ENCODE measurements at places on chromosomes 5 and 9.

GRCh38 chr5:151820271-151820670 lies 48.5 kb downstream of the G3BP1 start:
- no peak for DNase-seq

GRCh38 chr5:110702704-110703103 lies 23.8 kb downstream of the TMEM232 start:
- DNase-seq, result no peak

DNA sequence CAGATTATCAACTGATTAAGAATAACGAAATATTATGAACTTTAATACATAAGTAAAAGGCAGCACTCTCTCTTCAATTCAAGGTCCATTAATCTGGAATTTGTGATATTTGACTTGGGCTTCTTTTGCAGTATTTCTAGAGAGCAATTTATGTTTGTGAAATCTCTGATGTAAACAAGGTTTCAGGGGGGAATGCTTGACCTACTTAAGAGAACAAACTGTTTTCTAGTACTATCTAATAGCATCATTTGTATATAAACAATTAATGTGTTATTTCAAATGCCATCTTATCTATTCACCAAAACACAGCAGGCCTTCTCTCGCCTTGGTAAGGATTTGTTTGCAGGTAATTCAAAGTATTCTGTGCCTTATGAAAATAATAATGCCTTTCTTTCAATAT lies 103.6 kb upstream of the FST start:
- DNase-seq, result no peak

GRCh38 chr9:75358846-75359245 lies 270.5 kb downstream of the OSTF1 start:
- no peak for DNase-seq

DNA sequence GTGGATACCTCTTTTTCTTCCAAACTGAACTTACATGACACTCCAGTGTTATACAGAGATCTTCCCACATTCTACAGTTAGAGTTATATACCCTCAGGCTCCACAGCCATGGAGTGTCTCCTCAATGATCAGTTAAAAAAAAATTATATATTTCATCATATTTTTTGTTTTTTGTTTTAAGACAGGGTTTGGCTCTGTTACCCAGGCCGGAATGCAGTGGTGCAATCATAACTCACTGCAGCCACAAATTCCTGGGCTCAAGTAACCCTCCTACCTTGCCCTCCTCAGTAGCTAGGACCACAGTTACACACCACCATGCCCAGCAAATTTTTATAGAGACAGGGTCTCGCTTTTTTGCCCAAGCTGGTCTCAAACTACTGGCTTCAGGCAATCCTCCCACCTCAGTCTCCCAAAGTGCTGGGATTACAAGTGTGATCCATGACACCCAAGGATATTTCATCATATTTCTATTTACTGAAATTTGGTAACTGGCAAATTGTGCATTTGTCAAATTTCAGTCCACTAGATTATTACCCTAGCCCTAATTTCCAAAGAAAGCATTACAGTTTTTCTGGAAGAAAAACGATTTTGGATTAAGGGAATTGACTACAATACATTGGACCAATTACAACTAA lies 18.1 kb upstream of the SCAI start:
- no peak for DNase-seq

GRCh38 chr9:134560654-134561053 lies 80.9 kb upstream of the COL5A1 start:
- no peak for DNase-seq

GRCh38 chr5:89686081-89686765 lies 723.3 kb downstream of the CETN3 start:
- no peak for DNase-seq

- DNase-seq, result no peak
These were observed 24.5 kb upstream of the LTC4S start for GRCh38 chr5:179769271-179769670.

Measured in glomerular endothelial cell (primary cell).